ENCODE measurements at places on chromosomes 7 and 10.

DNA sequence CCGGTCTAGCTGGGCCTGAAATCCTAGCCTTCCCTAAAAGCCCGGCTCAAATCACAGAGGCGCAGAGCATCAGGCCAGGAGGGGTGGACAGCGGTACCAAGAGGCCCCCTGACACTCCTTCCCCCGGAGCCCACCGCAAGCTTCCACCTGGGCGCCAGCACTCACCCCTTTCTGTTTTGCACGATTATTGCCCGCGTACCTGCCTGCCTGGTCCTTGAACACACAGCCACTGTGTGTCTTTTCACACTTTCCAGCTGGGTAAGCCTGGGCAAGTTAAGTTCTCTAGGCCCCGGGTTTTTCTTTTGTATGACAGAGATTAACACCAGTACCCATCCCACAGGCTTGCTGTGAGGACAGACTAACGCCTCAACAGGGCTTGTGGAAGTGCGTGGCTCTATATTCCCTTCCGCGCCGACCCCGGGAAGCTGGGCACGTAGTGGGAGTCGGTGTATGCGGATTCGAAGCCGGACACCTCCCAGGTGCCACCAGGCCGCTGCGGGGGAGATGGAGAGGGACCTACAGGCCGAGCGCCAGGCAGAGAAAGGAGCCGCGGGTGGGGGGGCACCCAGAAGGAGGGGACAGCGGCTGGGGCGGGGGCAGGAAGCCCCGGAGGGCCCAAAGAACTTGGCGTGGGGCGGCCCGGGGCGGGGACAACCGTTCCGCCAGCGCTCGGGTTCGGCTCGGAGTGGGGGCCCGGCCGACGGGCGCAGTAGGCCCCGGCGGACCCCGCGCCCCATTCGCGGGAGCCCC lies 792 bp downstream of the ZNF746 start:
- DNase-seq, result peak; percentile 27

DNA sequence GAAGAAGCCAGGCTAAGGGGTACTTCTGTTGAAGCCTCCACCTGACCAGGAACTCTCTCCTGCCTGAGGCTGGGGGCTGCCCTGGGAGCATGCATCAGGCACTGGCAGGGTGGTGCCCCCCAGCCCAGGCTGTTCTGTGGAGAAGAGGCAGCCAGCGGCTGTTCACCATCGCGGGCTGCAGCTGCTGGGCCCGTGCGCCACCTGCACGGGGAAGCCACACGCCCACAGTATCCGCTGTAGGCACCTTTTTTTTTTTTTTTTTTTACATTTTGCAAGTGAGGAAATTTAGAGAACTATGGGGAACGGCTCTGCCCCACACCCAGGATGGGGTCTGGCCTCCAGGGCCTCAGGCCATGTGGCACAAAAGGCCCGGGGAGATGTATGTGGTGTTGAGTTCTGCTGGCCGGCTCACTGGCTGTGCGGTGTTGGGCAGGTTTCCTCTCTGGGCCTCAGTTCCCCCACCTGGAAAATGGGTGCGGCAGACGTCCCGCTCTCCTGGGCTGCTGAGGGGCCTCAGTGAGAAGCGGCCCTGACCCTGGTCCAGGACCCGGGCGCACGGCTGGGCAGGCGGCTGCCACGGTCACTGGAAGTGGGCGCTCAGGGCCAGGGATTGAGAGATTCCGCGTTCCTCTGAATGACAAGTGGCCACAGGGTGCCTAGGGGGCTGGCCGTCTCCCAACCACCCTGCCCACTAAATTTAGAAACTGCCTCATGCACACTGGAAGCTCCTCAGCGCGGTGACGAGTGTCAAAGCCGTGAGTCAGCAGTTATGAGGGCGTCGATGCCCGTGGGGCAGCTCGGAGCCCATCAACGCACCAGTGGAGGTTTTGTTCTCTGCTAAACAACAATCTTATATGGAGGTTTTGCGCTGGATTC lies 8.8 kb upstream of the INTS1 start:
- no peak for DNase-seq

- DNase-seq, result no peak
Observed at GRCh38 chr7:35249537-35249907, 4.4 kb downstream of the TBX20 start.

GRCh38 chr7:35254496-35255442 lies 869 bp upstream of the TBX20 start:
- no peak for DNase-seq

GRCh38 chr7:12403287-12404181 lies at the start of gene VWDE:
Gene VWDE, minus strand, starts transcription at chr7:12403865. Its CDS starts 149 bp downstream, at chr7:12403716.
- DNase-seq, result no peak

GRCh38 chr7:128034825-128035224 lies 3.6 kb upstream of the LRRC4 start:
- no peak for DNase-seq

GRCh38 chr10:62850646-62851045 lies 34.5 kb upstream of the EGR2 start:
- no peak for DNase-seq

GRCh38 chr7:106371629-106372028 lies 86.8 kb upstream of the NAMPT start:
- DNase-seq, result no peak

DNA sequence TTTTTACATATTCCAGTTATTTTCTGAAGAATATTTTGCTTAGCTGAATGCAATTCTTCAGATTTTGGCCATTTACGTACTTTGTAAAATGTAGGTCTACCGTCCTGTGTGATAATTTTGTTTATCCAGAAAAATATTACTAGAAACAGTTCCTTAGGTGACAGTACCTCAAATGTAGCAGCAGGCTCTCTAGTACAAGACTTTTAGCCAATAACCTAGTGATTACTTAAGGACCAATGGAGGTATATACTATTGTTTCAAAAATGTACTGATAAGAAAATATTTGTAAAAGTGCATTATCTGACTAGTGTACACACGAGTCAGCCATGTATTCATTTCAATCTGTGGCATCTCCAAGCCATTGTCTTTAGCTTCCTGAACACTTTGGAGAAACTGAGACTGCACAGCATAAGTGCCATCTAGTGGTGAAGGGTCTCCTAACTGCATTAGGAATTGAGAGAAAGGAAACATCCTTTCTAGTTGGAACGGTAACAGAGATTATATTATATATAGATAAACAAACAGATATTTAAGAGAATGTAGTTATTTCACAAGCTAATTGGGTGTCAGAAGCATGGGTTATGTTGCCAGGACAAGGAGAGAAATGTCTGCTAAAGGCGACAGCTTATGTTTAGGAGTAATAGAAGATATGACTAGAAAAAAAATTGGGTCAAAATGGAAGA lies 23.7 kb downstream of the RTKN2 start:
- DNase-seq, result peak; percentile 67

- no peak for DNase-seq
Observed at GRCh38 chr10:132750936-132751335, 35.0 kb downstream of the NKX6-2 start.

DNA sequence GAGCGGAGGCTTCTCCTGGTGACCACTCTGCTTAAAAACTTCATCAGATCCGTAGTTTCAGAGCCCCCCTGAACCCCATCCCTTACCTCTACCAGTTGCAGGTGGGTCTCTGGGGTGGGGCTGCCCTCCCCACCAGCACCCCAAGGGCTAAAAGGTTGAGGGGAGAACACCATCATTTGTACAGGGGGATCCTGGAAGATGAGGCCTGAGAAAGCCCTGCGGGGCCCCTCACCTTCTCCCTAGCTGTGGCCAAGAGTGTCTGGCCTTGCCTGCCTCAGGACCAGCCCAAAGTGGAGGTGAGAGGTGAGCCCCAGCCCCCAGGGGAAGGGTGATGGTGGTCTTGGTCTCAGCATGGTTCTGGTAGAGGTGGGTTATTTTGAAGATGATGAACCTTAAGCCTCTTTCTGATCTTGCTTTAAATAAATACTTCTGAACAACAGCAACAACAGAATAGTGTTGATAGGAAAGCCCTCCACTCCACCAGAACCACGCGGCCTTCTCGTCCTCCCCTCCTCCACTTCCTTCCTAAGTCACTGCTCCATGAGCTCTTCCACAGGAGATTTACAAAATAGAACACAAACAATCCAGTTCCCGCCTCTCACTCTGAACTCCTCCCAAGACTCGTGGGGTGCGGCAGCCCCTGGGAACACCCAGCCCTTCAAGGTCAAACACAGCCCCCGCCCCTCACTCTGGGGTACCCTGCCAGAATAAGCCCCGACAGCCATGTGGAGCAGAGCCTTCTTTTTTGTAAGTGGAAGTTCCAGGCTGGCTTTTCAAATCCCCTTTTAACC lies 169.1 kb downstream of the EGFR start:
- no peak for DNase-seq

- DNase-seq, result no peak
Observed at GRCh38 chr7:47474937-47475879, 106.7 kb downstream of the TNS3 start.

GRCh38 chr10:1185911-1186682 lies 129.9 kb downstream of the WDR37 start:
- no peak for DNase-seq

- no peak for DNase-seq
Observed at GRCh38 chr10:113524539-113525490, 28.0 kb upstream of the HABP2 start.

DNA sequence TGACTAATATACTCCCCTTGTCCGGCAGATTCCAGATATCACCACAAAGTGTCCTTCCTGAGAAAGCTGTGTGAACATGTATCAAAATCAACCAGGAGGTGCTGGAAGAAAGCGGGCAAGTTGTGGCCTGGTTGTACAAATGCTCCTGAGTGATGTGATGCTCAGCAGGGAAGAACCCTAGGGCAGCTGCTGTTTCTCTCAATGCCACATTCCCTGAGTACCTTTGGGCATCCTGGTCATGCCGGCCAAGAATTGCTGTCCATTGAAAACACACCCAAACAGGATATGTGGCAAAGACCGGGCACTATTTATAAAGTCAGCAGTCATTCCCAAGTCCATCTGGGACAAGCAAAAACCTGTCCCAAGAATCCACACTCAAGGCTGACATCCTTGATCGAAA lies 7.8 kb upstream of the ADCY1 start:
- DNase-seq, result no peak

DNA sequence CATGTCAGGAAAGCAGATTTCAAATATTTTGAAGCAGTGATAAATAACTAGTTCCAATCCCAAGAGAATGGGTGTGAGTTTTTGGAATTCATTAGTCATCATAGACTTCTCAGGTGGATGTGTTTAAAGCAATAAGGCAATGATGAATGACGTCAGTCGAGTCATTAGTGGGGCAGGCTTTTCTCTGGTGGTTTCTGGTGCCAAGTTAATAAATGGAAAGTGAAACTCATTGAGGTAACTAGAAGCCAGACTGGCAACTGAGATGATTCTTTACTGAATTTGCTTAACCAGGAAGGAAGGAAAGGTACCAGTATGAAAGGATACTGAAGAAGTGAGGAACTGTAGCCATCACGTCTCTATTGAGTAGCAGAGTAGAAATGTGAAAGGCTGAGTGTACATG lies 311.0 kb downstream of the GPAM start:
- no peak for DNase-seq

GRCh38 chr7:129359638-129360037 lies 74.6 kb upstream of the STRIP2 start:
- no peak for DNase-seq

DNA sequence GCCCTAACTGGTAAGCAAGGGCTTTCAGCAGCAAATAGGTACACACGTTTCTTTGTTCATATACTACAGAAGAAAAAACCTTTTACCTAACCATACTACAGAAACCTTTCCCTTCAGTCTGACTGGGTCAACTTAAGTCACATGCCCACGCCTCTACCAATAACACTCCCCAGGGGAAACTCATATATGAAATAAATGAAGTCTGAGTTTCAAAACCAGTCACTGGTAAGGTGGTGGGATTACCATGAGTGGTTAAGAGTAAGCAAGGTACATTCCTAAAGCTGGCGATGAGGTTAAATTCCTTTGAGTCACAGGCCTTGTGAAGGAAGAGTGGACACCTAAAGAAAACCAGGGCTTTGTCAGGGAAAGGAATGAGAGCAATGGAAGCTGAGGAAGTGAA lies 21.4 kb upstream of the KIF20B start:
- DNase-seq, result no peak

- DNase-seq, result no peak
Observed at GRCh38 chr10:1465993-1466764, 271.1 kb downstream of the ADARB2 start.

GRCh38 chr10:133144771-133145170 lies 15.2 kb upstream of the KNDC1 start:
- no peak for DNase-seq

DNA sequence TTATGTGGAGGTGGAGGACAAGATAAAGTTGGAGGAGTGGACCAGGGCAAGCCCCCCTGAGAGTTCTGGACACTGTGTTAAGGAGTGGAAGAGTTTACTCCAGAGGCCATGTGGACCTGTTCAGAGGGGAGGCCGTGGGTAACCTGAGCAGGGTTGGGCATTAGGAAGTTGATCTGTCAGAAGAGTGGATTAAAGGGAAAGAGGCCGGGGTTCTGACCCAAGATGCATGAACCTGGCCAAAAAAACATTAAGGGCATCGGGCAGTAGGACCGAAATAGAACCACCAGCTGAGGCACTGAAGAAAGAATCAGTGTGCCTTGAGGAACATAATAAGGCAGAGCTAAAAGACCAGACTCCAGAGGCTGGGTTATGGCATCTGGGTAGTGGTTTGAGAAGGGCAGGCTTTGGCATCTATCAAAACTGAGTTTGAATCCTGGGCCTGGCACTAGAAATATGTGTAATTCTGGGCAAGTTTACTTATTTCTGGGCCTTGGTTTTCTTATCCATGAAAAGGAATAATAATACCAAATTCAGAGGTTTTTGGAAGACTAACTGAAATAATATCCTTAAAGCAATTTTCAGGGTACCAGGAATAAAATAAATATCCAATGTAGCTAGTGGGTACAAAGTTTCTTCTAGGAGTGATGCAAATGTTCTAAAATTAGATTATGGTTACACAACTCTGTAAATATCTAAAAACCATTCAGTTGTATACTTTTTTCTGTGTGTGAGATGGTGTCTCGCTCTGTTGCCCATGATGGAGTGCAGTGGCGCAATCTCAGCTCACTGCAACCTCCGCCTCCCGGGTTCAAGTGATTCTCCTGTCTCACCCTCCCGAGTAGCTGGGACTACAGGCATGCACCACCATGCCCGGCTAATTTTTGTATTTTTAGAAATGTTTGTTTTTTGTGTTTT lies 10.9 kb upstream of the FRAT1 start:
- no peak for DNase-seq

DNA sequence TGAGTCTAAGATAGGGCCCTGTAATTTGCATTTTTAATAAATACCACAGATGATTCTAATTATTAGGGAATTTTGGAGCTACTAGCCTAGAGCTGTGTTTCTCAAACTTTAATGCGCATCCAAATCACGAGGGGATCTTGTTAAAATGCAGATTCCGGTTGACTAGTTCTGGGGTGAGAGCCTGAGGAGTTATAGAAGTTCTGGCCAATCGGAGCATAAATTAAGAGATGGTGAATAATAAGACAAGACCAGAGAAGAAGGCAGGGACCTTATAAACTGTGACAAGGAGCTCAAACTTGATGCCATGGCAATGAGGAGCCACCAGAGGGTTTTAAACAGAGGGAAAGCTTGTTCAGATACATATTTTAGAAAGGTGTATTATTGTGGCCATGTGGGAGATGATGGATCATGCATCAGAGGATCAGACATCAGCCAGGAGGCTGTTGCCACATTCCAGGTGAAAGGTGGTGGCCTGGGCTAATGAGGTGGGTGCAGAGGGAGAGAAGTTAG lies 29.7 kb upstream of the TLX1 start:
- no peak for DNase-seq
